ENCODE measurements at places on chromosomes 11 and 22.

DNA sequence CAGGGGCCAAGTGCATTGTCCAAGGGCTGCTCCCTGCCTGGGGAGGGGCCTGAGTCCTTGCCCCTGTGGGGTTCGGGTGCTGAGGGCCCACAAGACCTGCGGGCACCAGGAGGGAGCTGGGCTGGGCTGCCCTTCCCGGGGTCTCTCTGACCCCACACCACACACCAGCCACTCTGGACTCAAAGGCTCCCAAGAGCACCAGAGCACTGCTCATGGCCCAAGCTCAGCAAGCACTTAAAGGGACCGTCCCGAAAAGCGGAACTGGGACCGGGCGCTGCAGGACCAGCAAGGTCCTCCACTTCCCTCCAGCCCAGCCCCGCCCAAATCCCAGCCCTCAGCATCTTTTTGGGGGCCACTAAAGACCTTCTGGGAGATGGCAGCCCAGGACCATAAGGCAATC is 5.3 kb downstream of the LSP1 start:
- no peaks in the 10 kb centered on the region for H3K27me3 ChIP-seq
- H3K27ac ChIP-seq, result no peak overlapping the region
- H3K4me3 ChIP-seq, result no peak overlapping the region
- peaks cover 2% of the 10 kb centered on the region for H3K4me1 ChIP-seq
- DNase-seq, result no peak

DNA sequence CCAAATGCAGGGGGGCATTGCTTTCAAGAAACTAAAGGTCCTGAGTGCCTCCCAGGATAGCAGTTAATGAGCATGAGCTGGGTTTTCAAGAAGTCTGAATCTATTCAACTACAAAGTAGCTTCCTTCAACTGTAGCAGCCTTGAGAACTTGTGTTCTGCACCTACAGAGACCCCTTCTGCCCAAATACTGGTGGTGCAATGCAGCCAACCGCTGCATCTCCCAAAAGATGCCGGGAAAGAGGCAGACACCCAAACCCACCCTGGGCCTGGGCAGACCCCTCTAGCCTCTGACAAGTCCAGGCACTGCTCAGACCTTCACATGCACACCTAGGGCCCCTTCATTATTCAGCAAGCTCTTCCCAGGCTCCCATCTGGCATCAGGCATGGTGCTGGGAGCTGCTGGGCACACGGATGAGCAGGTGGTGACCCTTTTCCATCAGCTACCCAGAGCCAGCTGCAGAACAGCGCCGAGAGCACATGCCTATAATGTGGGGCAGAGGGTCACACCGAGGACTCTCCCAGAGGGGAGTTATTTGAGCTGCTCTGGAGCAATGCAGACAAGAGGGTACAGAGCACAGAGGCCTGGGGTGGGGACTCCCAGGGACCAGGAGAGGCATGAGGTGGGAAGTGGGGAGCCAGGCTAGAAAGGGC is 44.9 kb upstream of the ETS1 start:
- H3K36me3 ChIP-seq, result no peaks in the 10 kb centered on the region
- no peaks in the 10 kb centered on the region for H3K27me3 ChIP-seq
- peak; percentile 43 for DNase-seq
- no peak overlapping the region for H3K27ac ChIP-seq

GRCh38 chr22:20127318-20127868 is 4.2 kb upstream of the ZDHHC8 start:
- H3K27me3 ChIP-seq, result no peaks in the 10 kb centered on the region
- DNase-seq, result no peak
- H3K4me3 ChIP-seq, result no peak overlapping the region
- H3K4me1 ChIP-seq, result peaks cover under 1% of the 10 kb centered on the region

DNA sequence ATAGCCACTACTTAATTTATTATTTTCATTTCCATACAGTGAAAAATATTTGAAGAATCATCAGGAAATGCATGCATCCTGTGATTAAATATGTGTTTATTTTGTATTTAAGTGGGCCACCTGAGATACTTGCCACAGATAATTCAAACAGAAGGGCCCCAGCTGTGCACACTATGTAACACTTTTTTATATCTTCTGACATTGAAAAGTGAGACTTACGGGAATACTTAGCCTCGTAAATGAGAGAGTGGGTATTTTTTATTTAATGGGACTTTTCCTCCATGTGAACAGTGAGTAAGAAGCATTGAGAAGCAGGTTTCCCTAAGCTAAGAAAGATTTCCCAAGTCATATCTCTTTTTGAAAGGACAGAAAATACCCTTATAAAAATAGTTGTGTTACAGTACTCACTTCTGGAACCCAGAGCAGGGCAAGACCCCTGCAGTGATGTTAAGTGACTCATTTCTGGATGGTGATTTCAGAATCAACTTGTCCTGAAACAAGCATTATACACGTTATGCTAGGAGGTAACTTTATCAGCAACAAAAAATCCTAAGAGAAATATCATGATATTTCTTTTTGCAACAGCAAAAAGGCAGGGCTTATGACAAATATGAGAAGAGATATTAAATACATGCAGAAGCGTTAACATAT is 478.1 kb upstream of the CHORDC1 start:
- H3K36me3 ChIP-seq, result no peaks in the 10 kb centered on the region
- no peaks in the 10 kb centered on the region for H3K27me3 ChIP-seq
- no peak overlapping the region for H3K4me3 ChIP-seq
- H3K4me1 ChIP-seq, result no peaks in the 10 kb centered on the region
- H3K27ac ChIP-seq, result no peak overlapping the region
- no peak for DNase-seq

DNA sequence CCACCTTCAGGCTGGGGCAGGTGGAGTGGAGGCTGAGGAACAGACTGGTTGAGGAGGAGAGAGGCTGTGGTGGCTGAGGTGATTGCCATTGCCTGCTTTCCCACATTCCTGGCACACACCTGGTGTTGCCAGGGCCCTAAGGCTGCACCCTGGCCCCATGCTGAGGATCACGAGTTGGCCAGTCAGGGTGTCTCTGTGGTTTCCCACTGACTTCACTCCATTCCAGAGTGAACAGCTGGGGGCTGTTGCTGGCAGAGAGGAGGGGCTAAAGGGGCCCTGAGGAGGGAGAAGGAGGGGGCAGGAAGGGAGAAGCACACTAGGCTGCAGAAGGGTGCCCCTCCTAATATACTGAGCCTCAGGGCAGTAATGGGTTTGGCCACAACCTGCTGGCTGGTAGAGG is 1.8 kb downstream of the TMEM86A start:
- no peaks in the 10 kb centered on the region for H3K27me3 ChIP-seq
- no peak for DNase-seq
- H3K36me3 ChIP-seq, result no peaks in the 10 kb centered on the region
- H3K27ac ChIP-seq, result no peak overlapping the region
- peaks cover 7% of the 10 kb centered on the region for H3K4me1 ChIP-seq
- no peak overlapping the region for H3K4me3 ChIP-seq

DNA sequence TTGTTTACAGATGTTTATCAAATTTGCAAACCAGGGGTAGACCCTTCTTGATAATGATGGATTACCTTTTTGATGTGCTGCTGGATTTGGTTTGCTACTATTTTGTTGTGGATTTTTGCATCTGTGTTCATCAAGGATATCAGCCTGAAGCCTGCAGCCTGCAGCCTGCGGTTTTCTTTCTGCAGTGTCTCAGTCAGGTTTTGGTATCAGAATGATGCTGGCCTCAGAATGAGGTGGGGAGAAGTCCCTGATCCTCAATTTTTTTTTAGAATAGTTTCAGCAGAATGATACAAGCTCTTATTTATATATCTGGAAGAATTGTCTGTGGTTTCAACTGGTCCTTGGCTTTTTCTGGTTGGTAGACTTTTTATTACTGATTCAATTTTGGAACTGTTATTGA is 19.7 kb upstream of the RAB38 start:
- no peak overlapping the region for H3K4me3 ChIP-seq
- no peaks in the 10 kb centered on the region for H3K27me3 ChIP-seq
- H3K4me1 ChIP-seq, result no peaks in the 10 kb centered on the region
- no peaks in the 10 kb centered on the region for H3K36me3 ChIP-seq

- H3K27ac ChIP-seq, result peak overlapping the region; percentile 61
- peaks cover 31% of the 10 kb centered on the region for H3K4me1 ChIP-seq
- H3K4me3 ChIP-seq, result no peak overlapping the region
- no peaks in the 10 kb centered on the region for H3K27me3 ChIP-seq
- DNase-seq, result no peak
Observed at GRCh38 chr11:74822170-74822569, 73.5 kb downstream of the RNF169 start.

GRCh38 chr22:38930512-38930911 is 26.9 kb upstream of the APOBEC3A start:
- no peak overlapping the region for H3K27ac ChIP-seq
- no peak for DNase-seq
- H3K4me1 ChIP-seq, result peaks cover 25% of the 10 kb centered on the region
- no peak overlapping the region for H3K4me3 ChIP-seq
- H3K36me3 ChIP-seq, result no peaks in the 10 kb centered on the region

- H3K4me1 ChIP-seq, result no peaks in the 10 kb centered on the region
- H3K4me3 ChIP-seq, result no peak overlapping the region
- H3K27ac ChIP-seq, result no peak overlapping the region
Observed at GRCh38 chr22:43488937-43489336, 77.1 kb downstream of the MPPED1 start.

- H3K27ac ChIP-seq, result no peak overlapping the region
- no peaks in the 10 kb centered on the region for H3K36me3 ChIP-seq
- H3K4me3 ChIP-seq, result no peak overlapping the region
- H3K27me3 ChIP-seq, result no peaks in the 10 kb centered on the region
- H3K4me1 ChIP-seq, result peaks cover 44% of the 10 kb centered on the region
- no peak for DNase-seq
Observed at GRCh38 chr22:20945578-20945934, 21.5 kb upstream of the AIFM3 start.

GRCh38 chr22:25420925-25421904 is 143.3 kb upstream of the GRK3 start:
- H3K4me1 ChIP-seq, result peaks cover 26% of the 10 kb centered on the region
- no peak overlapping the region for H3K27ac ChIP-seq
- no peak for DNase-seq
- H3K4me3 ChIP-seq, result peak overlapping the region; percentile 15

GRCh38 chr11:108601150-108601549 is 7.6 kb upstream of the EXPH5 start:
- no peaks in the 10 kb centered on the region for H3K4me1 ChIP-seq
- H3K27ac ChIP-seq, result no peak overlapping the region
- no peak overlapping the region for H3K4me3 ChIP-seq
- DNase-seq, result no peak

DNA sequence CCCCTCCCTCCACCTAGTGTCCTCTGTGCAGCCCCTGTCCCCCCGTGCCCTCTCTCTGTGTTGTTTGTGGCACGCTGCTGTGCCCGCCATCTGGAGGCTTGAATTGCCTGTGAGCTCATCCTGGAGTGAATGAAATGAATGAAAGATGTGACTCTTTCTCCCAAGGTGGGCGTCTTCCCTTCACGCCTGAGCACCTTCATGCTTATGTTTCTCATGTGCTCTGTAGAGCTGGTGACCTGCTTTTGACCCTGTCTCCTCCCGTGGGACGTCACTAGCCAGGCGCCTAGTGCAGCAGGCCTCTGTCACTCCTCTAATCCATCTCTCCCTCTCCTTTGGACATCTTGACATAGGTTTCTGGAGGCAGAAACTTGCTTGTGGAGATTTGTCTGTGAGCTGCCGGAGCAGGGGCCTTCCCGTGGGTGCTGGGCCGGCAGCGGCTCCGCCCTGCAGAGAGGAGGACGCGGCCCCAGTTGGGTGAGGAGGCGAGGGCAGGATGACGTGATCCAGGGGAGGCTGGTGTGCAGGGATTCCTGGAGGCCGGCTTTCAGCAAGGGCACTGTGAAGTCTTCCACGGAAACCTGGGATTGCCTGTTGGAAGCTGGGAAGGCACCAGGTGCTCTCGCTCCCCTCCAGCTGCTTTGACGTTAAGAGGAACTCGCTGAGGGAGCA is 40.6 kb downstream of the MUC6 start:
- no peaks in the 10 kb centered on the region for H3K27me3 ChIP-seq
- no peaks in the 10 kb centered on the region for H3K4me1 ChIP-seq
- DNase-seq, result no peak
- no peak overlapping the region for H3K4me3 ChIP-seq

DNA sequence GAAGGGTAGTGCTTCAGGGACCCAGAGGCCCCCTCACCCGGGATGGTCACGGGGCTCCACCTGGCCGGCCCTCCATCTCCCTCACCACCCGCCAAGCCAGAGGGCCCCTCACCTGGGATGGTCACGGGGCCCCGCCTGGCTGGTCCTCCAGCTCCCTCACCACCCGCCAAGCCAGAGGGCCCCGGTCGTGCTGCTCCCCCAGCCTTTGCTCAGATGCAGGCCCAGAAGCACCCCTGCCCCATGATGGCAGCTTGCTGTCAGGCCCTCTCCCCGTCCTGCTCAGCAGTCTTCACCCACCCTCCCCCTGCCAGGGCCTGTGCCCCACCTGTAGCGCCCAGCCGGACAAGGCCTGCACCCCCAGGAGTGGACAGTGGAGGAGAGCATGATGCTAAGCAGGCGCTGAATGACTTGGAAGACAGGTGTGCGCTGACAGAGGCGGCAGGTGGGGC is 7.3 kb downstream of the DENND6B start:
- H3K4me1 ChIP-seq, result no peaks in the 10 kb centered on the region
- H3K4me3 ChIP-seq, result no peak overlapping the region
- H3K36me3 ChIP-seq, result no peaks in the 10 kb centered on the region

DNA sequence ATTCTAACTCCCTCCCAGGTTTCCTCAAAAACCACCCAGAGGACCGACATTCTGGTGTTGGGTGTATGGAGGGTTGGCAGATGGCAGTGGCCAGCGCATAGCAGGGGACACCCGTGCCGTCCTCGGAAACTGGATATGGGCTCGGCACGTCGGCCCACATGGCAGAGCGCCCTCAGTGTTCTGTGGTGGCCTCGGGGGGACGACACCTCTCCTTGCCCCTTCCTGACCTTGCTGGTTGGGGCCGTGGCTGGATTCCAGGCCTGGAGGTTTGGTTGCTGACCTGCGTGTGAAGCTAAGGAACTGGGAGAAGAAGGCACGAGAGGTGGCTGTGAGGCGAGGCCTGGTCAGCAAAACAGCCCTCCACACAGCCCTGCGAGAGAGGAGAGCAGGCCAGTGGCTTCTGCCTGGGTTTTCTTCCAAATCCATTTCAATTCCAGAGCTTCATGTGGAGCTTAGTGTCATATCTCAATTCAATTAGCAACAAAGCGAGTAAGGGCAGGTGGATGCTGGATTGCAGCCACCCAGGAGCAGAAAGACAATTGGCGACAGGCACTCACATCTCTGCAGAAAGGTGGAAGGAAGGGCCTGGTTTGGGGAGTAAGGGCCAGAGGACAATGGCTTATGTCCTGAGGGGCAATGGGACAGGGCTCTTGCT is 478.4 kb downstream of the BRD1 start:
- no peaks in the 10 kb centered on the region for H3K36me3 ChIP-seq
- H3K27ac ChIP-seq, result no peak overlapping the region
- peaks cover 19% of the 10 kb centered on the region for H3K27me3 ChIP-seq
- H3K4me1 ChIP-seq, result no peaks in the 10 kb centered on the region
- no peak overlapping the region for H3K4me3 ChIP-seq

- H3K4me1 ChIP-seq, result no peaks in the 10 kb centered on the region
- DNase-seq, result no peak
- no peak overlapping the region for H3K4me3 ChIP-seq
- H3K27me3 ChIP-seq, result no peaks in the 10 kb centered on the region
- no peak overlapping the region for H3K27ac ChIP-seq
Observed at GRCh38 chr22:49297286-49297870, 530.3 kb downstream of the BRD1 start.
